ENCODE measurements at places on chromosomes 2 and 18.

DNA sequence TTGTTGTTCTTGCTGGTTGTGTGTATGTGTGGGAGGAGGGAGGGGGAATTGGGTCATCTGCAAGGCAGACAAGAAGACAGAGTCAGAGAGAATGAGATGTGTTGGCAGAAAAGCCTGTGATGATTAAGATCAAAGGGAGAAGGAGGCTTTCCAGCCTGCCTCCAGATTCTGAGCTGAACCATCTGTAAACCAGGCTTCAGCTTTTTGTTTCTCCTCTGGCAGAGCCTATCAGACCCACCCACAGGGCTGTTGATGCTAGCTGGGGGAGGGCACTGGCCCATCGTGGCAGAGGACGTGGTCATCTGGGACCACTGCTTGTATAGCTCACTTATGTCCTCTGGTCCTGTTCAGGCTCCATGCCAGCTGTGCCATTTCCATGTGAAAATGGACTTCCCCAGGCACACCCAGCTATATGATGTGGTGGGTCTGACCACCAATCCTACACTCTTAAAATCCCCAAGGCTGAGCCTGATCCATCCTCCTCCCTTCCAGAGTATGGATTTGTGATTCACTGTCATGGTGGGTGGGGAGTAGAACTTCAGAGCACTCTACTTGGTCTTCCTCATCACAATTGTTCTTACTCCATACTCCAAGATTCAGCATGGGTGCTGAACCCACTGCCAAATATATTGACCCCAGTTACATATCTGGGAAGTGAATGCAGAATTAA lies 27.8 kb upstream of the COL6A3 start:
- DNase-seq: peak; percentile 41

GRCh38 chr2:148906124-148906523 lies 31.1 kb downstream of the KIF5C start:
- DNase-seq: no peak

DNA sequence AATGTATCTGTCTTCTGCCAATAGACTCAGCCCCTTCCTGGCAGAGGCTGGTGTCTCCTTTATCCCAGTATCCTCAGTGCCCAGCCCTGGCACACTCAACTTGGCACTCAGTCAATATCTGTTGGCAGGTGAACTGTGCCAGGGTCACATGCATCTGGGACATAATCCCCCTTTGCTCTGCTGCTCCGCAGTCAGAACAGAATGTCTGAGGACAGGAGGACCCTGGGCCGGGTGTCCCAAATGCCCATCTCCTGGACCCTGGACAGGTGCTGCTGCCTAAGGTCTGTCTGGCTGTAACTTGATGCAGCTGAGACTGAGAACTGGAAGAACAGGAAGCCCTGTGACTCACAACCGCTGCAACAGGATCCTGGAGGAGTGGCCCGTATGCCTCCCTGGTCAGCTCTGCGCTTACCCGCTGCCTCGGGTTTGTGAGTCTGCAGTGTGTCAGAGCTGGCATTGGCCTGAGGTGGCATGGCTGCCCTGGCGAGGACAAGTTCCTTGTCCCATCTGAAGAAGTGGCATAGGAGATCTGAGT lies 11.4 kb downstream of the HK2 start:
- no peak for DNase-seq

DNA sequence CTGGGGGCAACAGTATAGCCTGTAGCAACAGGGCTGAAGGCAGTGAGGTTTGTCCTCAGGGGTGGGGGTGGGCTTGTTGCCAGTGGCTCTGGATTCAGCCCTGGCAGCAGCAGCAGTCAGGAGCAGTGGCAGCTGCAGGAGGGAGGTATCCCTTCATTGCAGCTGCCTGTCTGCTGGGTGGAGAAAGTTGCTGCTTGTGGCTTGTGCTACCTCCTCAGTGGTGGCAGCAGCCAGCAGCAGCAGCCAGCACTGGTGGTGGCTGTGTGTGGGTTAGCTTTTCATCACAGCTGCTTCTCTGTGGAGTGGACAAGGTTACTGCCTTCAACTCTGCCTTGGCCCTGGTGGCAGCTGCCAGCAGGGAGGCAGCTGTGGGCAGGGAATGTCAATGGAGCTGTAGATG lies 94.9 kb downstream of the ARL6IP6 start:
- no peak for DNase-seq

DNA sequence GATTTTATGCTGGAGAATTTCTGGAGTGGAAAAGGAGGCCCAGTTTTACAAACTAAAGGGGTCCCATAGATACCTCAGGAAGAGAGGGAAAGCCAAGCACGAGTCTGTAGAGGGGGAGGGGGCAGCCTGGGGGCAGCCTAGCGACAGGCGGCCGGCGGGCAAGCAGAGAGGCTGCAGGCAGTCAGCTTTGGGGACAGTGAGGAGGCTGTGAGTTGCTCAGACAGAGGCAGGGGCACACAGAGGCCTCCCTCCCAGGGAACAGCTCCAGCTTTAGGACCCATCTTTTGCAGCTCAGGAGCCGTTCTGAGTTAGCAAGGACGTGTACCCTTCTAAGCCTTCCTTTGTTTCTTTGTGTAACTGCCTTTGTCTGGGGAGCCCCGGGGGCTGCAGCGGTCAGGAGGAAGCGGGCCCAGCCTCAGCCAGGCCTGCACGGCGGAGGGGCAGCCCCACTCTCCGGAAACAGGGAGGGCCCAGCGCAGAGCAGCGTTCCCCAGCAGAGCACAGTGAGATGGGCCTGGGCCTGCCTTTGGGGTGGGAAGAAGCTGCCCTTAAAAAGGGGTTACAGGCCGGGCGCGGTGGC lies 41.1 kb upstream of the RALBP1 start:
- DNase-seq: no peak

- DNase-seq: no peak
These were observed 25.3 kb upstream of the BOD1L2 start for GRCh38 chr18:57121542-57122112.

- DNase-seq: no peak
These were observed 2183.6 kb upstream of the CELF4 start for GRCh38 chr18:39749154-39749553.

- DNase-seq: no peak
These were observed 39.4 kb downstream of the DNER start for GRCh38 chr2:229674830-229675530.

DNA sequence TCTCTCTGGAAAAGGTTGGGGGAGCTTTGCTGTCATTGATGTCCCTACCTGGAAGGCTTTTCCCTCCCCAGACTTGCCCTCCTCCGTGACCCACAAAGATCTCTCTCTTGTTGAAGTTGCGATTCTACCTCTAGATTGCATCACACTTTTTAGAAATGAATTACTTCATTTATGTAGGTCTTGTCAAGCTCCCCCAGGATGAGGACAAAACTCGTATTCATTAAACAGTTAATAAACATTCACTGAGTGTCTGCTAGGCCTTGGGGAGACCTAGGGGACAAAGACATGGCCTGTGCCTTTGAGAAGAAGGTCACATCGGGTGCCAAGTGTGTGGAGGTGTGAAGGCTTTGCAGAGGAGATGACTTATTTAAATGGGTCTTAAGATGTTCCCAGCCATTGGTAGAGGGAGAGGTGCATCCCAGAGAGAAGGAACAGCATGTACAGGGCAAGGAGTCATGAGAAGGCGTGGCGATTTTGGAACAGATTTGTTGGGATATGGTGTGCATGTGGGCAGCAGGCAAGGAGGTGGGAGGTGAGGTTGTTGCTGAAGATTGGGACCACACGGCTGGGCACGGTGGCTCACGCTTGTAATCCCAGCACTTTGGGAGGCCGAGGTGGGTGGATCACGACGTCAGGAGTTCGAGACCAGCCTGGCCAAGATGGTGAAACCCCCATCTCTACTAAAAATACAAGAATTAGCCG lies 9.8 kb upstream of the YWHAQ start:
- no peak for DNase-seq

GRCh38 chr18:77114415-77115191 lies 18.0 kb downstream of the MBP start:
- DNase-seq: no peak

- no peak for DNase-seq
These were observed 17.9 kb upstream of the FIGN start for GRCh38 chr2:163753726-163754125.

- DNase-seq: no peak
These were observed 340 bp downstream of the SLC40A1 start for GRCh38 chr2:189580241-189580651.

Data from stimulated activated CD4-positive, alpha-beta T cell treated with anti-CD3 and anti-CD28 coated beads, Interleukin-15, amount 100 ng/mL, for 48 hours (primary cell).